ENCODE measurements at places on chromosomes 7 and 10. TPM values are rescaled to one million over a fixed set of nuclear protein-coding genes. Genes with fewer than 3 reads are reported as not detected.
A peak's percentile ranks its signal among the peaks of the same experiment; 100 is the strongest.

DNA sequence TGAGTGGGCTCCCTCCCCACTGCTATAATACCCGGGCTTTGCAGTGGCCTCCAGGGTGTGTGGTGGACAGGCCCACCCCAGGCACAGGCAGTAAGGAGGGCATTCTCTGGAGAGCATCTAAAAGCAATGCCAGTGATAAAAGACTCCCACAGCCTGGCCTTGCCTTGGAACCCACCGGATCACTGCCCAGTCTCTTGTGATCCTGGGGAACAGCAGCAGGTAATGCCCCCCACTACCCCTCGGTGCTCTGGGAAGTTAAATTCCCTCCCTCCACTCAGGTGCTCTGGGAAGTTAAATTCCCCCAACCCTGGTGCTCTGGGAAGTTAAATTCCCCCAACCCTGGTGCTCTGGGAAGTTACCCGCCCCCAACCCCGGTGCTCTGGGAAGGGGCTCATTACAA lies 565.2 kb downstream of the TCERG1L start:
- no peak for DNase-seq

GRCh38 chr10:32877915-32878314 lies 80.1 kb downstream of the ITGB1 start:
- DNase-seq = peak; percentile 26

The ZNF467 gene
- total RNA-seq = 2.5 TPM

GRCh38 chr7:56086761-56087160 lies 6.0 kb downstream of the PHKG1 start:
- no peak for DNase-seq

GRCh38 chr7:113480537-113480936 lies 362.2 kb upstream of the SMIM30 start:
- no peak for DNase-seq

- DNase-seq = no peak
Observed at GRCh38 chr10:104246976-104247375, 7.7 kb upstream of the GSTO1 start.

DNA sequence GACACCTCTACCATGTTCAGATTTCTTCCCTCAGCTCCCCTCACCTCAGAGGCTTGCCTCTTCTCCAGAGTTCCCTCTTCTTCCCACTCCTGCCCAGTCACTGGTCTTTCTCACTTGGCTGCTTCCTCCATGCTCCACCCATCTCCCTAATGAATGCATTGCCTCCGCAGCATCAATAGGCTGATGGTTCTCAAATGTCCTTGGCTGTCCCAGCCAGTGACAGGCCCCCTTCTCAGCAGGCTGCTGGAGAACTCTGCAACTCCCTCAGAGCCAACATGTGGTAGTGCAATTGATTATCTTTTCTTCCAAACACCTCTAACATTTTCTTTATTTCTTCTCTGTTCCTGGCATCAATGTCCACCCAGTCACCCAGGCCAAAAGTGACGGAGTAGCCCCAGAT lies 218.2 kb downstream of the RELN start:
- no peak for DNase-seq

GRCh38 chr10:34017281-34017680 lies 682.8 kb upstream of the NRP1 start:
- DNase-seq = no peak

GRCh38 chr7:134327896-134328295 lies 11.2 kb upstream of the SLC35B4 start:
- DNase-seq = peak; percentile 61

- DNase-seq = no peak
Observed at GRCh38 chr7:90749774-90750173, 153.7 kb downstream of the CDK14 start.

The SPDYE5 gene
- total RNA-seq = not detected

- no peak for DNase-seq
Observed at GRCh38 chr7:92602352-92603088, 12.3 kb upstream of the FAM133B start.

DNA sequence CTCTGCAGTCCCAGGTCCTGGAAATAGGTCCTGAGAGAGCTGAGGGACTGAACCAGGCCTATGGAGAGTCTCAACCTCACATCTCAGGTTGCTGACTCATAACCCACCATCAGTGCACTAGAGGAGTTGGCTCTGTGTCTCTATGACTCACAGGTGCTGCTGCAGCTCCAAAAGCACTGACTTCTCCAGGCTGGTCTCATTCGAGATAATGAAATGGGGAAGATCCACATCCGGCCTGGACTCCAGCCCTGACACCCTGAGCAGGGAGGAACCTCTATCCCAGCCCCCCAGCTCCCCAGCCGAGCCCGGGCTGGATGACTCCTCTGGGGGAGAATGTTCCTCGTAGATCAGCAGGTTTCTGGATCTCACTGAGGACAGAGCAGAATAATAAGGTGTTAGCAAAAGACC lies 35.5 kb upstream of the DGKI start:
- peak; percentile 98 for DNase-seq

GRCh38 chr7:73850781-73851207 lies 8.5 kb upstream of the METTL27 start:
- DNase-seq = peak; percentile 96

DNA sequence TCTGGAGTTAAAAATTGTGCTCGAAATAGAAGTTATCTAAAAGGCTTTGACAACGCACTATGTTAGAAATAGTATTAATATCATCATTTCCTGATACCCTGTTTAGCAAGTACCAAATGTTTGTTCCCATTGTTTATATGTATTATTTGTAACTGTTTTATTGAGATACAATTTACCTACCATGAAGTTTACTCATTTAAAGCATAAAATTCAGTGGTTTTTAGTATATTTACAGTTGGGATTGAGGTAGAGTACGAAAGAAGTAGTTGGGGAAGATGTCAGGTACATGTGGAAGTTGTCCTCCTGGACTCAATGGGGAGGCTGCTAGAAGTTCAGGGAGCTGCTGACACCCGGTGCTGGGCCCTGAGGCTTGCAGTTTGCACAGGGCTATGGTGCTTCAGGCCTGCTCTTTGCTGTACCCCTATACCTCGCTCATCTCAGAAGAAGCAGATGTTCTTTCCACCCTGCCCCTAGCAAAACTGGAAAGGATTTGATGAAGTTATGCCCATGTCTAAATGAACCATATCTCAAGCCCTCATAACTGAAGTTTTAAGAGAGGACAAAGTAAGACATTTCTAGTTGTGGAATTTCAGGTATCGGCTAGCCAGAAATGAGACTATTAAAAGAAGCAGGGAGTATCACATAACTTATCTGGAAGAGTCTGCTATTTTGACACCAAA lies 25.2 kb upstream of the WNT16 start:
- no peak for DNase-seq
